ENCODE measurements at places on chromosomes 4 and X.

GRCh38 chr4:82043809-82044137 is 330.0 kb downstream of the HNRNPD start:
- DNase-seq = no peak

DNA sequence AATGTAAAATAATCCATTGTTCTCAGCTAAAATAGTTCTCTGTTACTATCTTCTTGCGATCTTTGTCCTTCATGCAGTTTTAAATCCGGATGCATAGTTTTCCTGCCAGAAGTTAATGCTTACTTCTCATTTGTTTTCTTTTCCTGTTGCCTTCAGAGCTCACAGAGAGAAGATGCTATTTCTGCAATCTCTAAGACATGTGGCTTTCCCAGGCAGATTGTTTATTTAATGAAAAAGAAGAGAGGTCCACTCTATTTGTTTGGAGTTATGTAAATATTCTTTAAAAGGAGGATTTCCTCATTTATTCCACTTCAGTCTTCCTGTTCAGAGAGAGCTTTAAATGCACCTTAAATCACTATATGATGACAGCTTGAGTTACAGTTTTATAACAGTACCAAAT is 39.3 kb upstream of the HPGD start:
- no peak for DNase-seq

- DNase-seq = no peak
Observed at GRCh38 chr4:72352711-72353110, 216.3 kb downstream of the ADAMTS3 start.

DNA sequence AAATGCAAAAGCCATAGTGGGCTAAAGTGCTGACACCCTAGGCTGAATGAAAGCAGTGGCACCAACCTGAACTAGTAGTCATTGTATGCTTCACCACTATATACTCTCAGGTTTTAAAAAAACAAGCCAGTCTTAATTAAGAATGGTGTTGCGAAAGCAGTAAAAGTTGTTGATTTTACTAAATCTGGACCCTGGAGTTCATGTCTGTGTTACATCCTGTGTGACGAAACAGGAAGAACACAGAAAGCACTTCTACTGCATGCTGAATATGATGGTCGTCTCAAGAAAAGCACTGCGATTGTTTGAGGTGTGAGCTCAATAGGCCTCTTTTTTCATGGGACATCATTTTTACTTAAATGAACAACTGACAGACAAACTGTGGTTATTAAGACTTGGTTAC is 24.2 kb upstream of the GDPD2 start:
- DNase-seq = no peak

GRCh38 chr4:185573651-185574199 is 38.4 kb upstream of the PDLIM3 start:
- no peak for DNase-seq

GRCh38 chr4:88963817-88964216 is 93.2 kb downstream of the FAM13A start:
- DNase-seq = no peak

GRCh38 chr4:130099105-130099504 is 1003.2 kb downstream of the C4orf33 start:
- DNase-seq = no peak

DNA sequence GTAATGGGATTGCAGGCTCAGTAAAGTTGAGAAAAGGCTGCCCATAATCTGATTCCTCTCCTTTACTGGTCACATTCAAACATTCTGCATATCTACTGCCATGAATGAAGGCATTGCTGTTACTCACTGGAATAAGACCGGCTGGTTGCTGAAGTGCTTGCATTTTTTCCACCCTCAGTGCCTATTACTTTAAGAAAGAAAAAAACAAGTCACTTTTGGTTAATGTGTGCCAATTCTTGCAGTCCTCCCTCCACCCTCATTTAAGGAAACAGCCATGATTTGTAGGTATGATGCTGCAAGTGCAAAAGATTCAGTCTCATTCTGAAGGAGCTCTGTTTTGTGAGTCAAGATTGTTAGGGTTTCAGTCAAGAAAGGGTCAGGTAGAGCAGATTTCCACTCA is 94.9 kb downstream of the EMCN start:
- DNase-seq = no peak

DNA sequence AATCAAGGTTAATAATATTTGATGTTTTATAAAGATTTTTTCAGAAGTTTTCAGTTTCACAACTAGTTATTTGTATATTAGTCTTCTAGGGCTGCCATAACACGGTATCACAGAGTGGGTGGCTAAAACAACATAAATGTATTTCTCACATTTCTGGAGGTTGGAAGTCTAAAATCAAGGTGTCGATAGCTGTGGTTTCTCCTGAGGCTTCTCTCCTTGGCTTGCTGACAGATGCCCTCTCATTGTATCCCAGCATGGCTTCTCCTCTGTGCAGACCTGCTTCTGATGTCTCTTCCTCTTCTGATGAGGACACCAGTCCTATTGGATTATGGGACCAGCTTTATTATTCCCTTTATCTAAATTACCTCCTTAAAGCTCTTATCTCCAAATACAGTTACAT is 1456.6 kb downstream of the STIM2 start:
- DNase-seq = no peak

- DNase-seq = no peak
Observed at GRCh38 chr4:54197926-54198325, 31.2 kb upstream of the PDGFRA start.

DNA sequence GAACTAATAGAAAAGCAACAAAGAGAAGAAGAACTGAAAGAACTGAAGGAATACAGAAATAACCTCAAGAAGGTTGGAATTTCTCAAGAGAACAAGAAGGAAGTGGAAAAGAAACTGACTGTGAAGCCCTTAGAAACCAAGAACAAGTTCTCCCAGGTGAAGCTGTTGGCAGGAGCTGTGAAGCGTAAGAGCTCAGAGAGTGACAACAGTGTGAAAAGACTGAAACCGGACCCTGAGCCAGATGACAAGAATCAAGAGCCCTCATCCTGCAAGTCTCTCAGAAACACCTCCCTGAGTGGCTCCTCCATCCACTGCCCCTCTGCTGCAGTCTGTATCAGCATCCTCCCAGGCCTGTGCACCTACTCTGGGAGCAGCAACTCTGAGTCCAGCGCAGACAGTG is 8.4 kb upstream of the FHDC1 start:
- DNase-seq = no peak

DNA sequence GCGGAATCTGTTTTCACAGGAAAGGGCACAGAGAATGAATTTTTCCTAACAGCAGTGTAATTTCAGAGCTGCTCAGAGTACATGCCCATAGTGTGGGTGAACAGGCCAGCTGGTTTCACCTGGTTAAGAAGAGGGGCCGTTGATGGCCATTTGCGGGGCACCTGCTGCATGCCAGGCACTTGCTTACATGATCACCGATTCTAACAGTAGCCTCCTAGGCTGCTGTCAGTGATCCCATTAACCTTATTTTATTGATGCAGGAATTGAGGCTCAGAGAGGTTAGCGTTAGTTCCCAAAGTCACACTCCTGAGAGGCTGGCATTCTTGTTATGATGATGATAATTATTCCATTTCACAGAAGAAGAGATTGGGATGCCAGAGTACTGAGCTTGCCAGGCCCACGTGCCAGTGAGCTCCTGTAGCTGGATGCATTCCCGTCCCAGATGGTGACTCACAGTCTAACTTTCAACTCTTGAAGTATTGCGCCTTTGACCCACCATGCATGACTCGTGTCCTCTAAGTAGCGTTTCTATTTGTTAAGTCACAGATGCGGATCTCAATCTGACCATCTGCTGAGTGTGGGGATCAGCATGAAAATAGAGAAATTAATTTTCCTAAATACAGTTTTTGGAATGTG is 76.5 kb downstream of the PSAPL1 start:
- no peak for DNase-seq

- DNase-seq = no peak
Observed at GRCh38 chr4:173057901-173058300, 110.7 kb upstream of the GALNT7 start.

DNA sequence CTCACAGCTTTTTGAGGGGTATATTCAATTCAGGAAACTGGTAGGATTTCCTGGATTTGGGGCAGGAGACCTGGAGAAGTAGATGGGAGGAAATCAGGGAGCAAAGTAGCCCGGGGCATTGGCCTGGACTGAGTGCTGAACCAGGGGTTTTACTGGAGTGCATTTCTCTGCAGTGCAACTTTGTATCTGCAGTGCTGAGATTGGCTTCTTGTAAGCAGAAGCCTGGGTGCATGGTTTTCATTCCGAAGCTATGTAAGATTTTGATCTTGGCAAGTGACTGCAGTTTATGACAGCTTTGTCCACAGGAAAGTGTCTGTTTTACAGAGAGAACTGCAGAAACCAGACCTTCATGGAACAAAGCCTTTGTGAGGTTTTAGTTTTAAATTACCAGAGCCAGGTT is 158.3 kb downstream of the SPCS3 start:
- no peak for DNase-seq

DNA sequence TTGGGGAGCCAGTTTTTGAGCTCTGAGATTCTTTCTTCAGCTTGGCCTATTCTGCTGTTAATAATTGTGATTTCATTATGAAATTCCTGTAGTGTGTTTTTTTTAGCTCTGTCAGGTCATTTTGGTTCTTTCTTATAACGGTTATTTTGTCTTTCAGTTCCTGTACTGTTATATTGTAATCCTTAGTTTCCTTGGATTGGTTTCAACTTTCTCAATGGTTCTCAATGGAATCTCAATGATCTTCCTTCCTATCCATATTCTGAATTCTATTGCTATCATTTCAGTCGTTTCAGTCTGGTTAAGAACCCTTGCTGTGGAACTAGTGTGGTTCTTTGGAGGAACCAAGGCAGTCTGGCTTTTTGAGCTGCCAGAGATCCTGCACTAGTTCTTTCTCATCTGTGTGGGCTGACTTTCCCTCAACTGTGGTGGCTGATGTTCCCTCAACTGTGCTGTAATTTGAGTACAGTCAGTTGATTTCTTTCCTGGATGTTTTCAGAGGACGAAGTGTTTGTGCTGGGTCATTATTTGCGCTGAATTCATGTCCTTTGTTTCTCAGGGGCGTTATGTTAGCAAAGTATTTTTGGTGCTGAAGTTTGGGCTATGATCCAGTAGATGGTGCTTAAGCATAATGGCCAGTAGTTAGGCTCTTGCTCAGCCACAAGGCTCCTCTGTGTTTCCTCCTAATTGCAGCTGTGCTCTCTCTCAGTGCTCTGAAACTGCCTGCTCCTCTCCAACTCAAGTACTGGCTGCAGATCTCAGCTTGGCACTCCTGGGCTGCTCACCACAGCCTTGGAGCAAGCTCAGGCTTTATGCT is 27.5 kb downstream of the ENPEP start:
- DNase-seq = no peak

DNA sequence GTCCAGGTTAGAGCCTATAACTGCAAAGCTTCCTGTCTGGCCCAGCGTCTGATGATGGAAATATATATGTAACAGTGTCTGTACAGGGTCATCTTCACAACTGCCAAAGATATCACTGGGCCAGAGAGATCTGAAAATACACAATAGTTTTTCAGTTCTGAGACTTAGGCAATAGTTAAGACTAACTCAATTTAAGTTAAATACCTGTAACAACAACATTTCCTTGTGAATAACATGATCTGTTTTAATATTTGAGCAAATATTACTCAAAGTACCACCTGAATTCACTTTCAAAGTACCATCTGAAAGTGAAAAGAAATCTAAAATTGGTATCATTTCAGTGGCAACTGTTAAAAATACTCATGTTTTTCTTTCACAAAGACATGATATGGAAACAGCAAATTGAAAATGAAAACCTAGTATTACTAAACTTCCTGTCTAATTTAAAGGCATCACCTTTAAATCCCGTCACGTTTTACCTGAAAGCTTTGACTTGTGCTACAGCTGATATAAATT is 9.6 kb downstream of the ZAR1 start:
- DNase-seq = no peak

DNA sequence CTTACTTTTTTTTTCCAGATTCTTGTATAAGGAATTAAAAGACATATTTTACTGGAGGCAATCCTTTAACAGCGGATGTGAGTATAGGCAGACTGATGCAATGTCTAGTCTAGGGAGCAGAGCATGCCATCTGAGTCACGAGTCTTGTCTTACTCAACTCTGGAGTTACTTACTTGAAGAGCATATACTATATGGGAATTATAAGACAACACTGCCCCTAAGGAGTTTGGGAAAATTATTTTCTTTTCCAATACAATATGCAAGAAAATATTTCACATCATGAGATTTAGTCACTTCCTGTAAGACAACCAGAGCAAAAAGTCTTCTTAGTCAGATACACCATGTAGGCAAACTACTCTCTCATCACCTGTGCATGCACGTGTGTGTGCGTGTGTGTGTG is 537.3 kb upstream of the FTHL17 start:
- no peak for DNase-seq

DNA sequence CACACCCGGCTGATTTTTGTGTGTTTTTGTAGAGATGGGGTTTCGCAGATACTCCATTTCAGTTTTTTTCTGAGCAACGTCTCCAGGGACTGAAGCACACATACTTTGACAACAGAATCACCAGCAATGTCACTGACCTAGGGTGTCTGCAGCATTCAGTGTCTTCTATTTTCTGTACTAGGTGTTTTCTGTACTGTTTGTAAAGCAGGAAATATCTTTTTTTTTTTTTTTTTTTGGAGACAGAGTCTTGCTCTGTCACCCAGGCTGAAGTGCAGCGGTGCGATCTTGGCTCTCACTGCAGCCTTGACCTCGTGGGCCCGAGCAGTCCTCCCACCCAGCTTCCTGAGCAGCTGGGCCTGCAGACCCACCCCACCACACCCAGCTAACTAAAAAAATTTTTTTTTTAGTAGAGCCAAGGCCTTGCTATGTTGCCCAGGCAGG is 8.9 kb downstream of the ADD1 start:
- DNase-seq = no peak

DNA sequence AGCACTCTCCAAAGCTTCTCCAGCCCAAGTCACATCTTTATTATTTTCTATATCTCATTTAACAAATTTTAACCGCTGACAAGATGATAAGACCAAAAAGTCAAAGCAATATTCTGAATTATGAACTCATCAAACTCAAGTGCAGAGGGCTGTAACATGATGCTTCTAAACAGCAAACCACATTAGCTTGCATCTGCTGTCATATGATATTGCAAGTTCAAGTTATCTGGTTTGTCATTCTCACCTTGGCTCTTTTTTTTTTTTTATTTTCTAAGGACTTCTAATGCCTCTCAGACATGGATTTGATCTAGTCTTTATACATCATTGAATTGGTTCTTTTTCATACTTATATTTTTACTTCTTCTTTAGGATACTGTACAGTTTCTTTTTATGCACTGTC is 93.4 kb downstream of the SLC10A7 start:
- no peak for DNase-seq

DNA sequence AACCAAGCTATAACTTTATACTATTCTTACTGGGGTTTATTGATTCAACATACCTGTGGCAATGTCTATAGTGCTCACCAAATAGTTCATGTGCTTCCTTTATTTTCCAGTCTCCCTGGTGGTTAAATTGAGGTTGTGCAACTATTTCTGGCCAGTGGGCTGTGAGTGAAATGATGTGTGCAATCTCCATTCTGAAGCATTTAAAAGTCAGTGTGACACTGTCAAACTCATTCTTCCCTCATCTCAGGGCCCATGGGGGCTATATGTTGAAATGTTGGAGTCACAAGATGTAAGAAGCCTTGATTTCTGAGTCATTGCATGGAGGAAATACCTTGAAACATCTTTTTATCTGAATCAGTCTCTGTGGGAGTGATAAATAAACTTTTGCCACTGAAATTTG is 414.3 kb upstream of the RPS6KA3 start:
- DNase-seq = no peak

GRCh38 chr4:173025131-173025530 is 143.5 kb upstream of the GALNT7 start:
- no peak for DNase-seq
